ENCODE measurements at places on chromosomes 5 and 9. TPM values are rescaled to one million over a fixed set of nuclear protein-coding genes. Genes with fewer than 3 reads are reported as not detected.

EIF4EBP3 gene
- 24.2 TPM for total RNA-seq

ARL14EPL gene
- not detected for total RNA-seq

PCDHGA1 gene
- total RNA-seq, result 3.6 TPM

ADGRD2 gene
- not detected for total RNA-seq

SH3TC2 gene
- total RNA-seq, result 2.4 TPM

FAM169A gene
- total RNA-seq, result 5.1 TPM

SPEF2 gene
- total RNA-seq, result 2.9 TPM

TMEM232 gene
- 4.0 TPM for total RNA-seq

SLIT3 gene
- 5.2 TPM for total RNA-seq

DMGDH gene
- 3.2 TPM for total RNA-seq

GABBR2 gene
- 3.4 TPM for total RNA-seq

SAPCD2 gene
- total RNA-seq, result 2.0 TPM

CDX1 gene
- total RNA-seq, result not detected

GABRA6 gene
- total RNA-seq, result not detected

NRG2 gene
- 1.9 TPM for total RNA-seq

APBA1 gene
- total RNA-seq, result 5.5 TPM

CARD9 gene
- 0.77 TPM for total RNA-seq

IFNK gene
- not detected for total RNA-seq

PCDHB14 gene
- 6.1 TPM for total RNA-seq

NOXA1 gene
- total RNA-seq, result 0.81 TPM

CDH6 gene
- 5.4 TPM for total RNA-seq

PCDHGA3 gene
- total RNA-seq, result 13.3 TPM

C5orf46 gene
- 4.6 TPM for total RNA-seq

UBE2D2 gene
- 105 TPM for total RNA-seq

COMMD10 gene
- 29.8 TPM for total RNA-seq

FSTL4 gene
- total RNA-seq, result 0.17 TPM

FBP2 gene
- not detected for total RNA-seq

FOXD4L4 gene
- total RNA-seq, result 0.10 TPM

IL7R gene
- 0.32 TPM for total RNA-seq

FOXD4L3 gene
- total RNA-seq, result not detected

SHISAL2B gene
- not detected for total RNA-seq

HTR1A gene
- total RNA-seq, result not detected

SOHLH1 gene
- total RNA-seq, result not detected

GAPT gene
- 1.4 TPM for total RNA-seq

EGFLAM gene
- total RNA-seq, result 6.6 TPM

SLC45A2 gene
- total RNA-seq, result not detected

ANKRD20A1 gene
- 2.1 TPM for total RNA-seq

KLHL9 gene
- 10.7 TPM for total RNA-seq

SPAG8 gene
- 2.5 TPM for total RNA-seq

Data from heart left ventricle (tissue), 16 donors.